ENCODE measurements at places on chromosomes 5 and 9.

GRCh38 chr5:143047091-143047490, 276.9 kb downstream of the ARHGAP26 start:
- DNase-seq: no peak

DNA sequence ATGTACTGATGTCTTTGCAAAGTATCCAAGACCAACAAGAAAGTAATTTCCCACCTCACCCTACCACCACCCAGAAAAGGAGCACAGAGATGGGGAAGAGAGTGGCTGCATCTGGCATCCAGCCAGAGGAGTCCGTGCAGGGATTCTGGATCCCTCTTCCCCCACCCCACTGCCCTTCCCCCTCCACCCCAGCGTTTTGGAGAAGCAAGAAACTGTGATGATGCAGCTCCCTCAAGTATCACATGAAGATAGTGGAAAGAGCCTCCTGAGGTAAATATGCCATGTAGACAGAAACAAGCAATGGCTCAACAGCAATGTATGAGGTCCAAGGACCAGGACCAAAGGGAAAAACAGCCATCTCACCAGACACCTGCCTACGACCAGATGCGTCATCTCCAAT, 153.8 kb downstream of the DEPDC1B start:
- DNase-seq: no peak

DNA sequence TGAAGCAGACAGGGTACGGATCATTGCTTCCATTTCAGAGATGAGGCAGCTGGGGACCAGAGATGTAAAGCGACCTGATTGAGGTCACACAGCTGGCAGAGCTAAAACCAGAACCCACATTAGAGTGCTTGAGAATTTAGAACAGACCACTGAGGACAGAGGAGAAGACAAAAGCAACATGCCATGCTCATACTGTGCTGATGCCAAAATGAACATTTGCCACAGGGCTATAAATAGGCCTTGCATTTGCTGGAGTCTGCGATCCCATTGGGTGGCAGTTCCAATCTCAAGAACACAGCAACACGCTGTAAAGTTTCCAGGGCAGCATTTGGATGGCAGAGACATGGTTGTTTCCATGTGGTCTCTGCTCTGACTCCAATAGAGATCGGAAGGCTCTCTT, 222.4 kb upstream of the TBC1D2 start:
- no peak for DNase-seq

DNA sequence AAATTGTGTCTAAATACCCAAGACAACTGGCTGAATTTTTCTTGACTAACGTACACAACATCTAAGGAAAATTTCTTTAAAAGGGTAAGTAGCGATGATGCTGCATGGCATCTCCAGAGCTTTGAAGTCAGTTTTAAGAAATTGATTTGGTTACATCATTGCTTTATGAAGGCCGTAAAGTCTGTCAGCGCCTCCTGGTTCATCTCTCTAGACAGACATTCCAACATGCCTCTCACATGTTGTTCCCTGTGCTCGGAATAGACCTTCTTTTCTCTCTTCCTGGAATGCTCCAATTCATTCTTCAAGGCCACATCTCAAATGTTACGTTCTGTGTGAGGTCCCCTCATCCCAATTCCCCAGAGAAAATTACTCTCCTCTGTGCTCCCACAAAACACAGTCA, 108.7 kb upstream of the SSBP2 start:
- no peak for DNase-seq

- no peak for DNase-seq
These were observed 89.9 kb upstream of the MPDZ start for GRCh38 chr9:13369431-13369830.

GRCh38 chr9:78288214-78288892, 8.6 kb upstream of the PSAT1 start:
- DNase-seq: no peak

DNA sequence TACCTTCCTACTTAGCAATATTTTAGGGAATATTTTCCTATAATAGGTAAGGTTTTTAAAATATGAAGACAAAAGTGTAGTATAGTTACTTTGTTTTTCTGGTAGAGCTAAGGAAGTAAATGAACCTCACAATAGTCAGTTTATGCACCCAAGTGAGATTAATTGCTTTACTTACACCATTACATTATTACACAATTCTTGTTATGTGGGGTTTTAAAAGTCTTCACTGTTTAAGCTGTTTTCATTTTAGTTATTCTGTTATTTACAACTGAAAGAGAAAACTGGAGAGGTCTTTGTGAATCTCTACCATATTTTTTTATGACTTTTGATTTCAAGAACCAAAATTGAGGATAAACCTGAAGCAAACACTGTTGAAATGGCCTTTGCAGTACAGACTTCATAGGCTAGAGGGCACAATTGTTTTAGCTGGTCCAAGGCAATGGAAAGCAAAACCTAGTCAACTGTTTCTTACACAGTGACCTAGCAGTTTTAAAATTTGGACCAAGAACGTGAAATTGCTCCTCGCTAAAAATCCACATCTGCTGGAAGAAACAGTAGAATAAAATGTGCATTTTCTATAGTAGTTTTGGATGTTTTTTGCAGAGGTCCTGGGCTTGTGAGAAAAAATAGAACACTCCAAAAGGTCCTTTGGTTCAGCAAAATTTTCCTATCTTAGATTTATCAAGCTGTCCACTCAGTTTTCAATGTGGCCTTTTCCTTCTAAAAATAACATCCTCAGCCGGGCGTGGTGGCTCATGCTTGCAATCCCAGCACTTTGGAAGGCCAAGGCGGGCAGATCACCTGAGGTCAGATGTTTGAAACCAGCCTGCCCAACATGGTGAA, 66.4 kb upstream of the FER start:
- DNase-seq: peak; percentile 78

- peak; percentile 84 for DNase-seq
These were observed 27.1 kb upstream of the BASP1 start for GRCh38 chr5:17190242-17190778.

- no peak for DNase-seq
These were observed 608.6 kb upstream of the DAB2 start for GRCh38 chr5:40033411-40033810.

GRCh38 chr9:4792054-4792571, 631 bp upstream of the RCL1 start:
- DNase-seq: no peak

GRCh38 chr5:173103411-173103810, 40.9 kb upstream of the BNIP1 start:
- DNase-seq: no peak

DNA sequence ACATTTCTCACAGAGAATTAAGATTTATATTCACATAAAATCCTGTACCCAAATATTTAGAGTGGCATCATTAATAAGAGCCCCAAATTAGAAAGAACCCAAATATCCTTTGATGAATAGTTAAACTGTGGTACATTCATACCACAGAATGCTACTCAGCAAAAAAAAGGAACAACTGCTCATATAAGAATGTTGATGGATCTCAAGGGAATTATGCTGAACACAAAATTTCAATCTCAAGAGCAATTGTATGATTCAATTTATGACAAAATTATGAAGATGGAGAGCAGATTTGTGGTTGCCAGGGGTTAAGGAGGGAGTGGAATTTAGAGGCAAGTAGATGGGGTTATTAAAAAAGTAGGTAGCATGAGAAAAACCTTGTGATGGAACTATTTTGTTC, 4.5 kb upstream of the PAIP1 start:
- DNase-seq: no peak

- no peak for DNase-seq
These were observed 742 bp upstream of the WNK2 start for GRCh38 chr9:93183131-93183662.

- no peak for DNase-seq
These were observed 14.5 kb downstream of the KCNIP1 start for GRCh38 chr5:170518277-170518676.

All from IMR-90 (cell line).